Stimulated activated CD4-positive, alpha-beta T cell treated with anti-CD3 and anti-CD28 coated beads, Interleukin-2, amount 100 ng/mL, for 24 hours (primary cell): ENCODE measurements at places on chromosomes 1 and 21.

- no peak for DNase-seq
Observed at GRCh38 chr1:28796352-28797211, 15.4 kb upstream of the OPRD1 start.

- no peak for DNase-seq
Observed at GRCh38 chr1:54763816-54764132, 549 bp downstream of the PARS2 start.

GRCh38 chr1:88549536-88549935, 134.5 kb upstream of the PKN2 start:
- DNase-seq = no peak

DNA sequence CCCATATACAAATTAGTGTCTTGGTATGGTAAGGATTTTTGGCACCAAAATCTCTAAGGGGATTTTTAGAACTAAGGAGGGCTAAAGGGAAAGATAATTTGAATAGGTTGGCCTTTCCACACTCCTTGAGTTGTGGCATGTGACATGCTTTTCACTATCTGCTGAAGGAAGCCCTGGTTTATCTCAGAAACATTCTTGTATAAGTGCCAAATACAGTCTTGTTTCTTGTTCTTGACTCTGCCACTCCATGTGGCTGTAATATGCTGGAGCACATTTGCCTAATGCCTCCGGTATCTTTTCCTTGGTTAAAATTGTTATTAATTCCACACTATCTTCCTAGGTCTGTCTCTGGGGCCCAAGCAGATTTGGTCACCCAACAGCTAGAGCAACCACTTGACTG, 457.0 kb downstream of the USP25 start:
- DNase-seq = no peak

DNA sequence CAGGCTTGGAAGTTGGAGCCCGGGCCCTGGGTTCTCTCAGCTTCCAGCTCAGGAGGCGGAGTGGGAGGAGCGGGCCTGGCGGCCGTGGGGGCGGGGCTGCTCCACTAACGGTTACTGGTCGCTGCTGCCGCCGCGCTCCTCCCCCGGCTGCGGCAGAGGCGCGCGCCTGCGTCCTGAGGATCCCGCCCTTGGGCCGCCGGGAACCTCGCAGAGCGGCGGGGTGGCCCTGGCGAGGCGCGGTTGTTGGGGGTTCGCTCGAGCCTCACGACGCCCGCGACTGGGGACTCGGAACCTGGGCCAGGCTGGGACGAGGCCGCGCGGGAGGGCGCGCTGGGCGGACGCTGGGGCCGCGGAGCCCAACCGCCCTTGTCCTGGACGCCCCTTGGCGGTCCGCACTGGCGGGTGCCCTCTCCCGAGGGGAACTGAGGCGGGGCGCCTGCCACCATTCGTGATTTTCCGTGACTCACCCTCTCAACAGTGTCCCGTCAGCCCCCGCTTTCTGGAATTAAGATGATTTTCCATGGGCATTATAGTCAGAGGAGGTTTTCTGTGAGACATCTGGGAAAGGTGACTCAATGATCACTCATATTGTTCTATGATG, 34.1 kb downstream of the OR2G3 start:
- DNase-seq = no peak

DNA sequence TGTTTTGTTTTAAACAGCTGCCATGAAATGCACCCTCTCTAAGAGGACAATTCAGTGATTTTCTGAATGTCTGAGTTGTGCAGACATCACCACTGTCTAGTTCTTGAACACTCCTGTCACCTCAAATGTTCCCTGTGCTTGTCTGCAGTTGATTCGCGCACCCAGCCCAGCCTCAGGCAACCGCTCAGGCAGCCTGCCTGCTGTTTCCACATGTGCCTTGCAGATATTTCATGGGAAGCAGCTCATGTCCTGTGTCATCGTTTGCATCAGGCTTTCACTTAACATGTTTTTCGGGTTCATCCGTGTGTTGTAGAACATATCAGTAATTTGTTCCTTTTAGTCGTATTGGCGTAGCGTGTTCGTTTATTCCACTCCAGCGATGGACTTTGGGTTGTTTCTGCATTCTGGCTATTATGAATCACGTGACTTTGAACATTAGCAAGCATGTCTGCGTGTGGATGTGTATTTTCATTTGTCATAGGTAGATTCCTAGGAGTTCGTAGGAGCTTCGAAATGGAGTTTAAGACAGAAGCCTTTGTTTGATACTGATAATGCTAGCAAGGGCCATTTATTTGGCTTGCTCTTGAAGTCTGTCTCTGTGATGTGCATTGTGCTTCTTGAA, 12.1 kb downstream of the ADARB1 start:
- DNase-seq = no peak

GRCh38 chr1:41769068-41769467, 149.7 kb downstream of the HIVEP3 start:
- DNase-seq = no peak
